ENCODE measurements at places on chromosomes 1 and 21. TPM values are rescaled to one million over a fixed set of nuclear protein-coding genes. Genes with fewer than 3 reads are reported as not detected.

- DNase-seq: no peak
Measured at GRCh38 chr1:209774592-209774991, 9.8 kb downstream of the C1orf74 start.

Gene KCNJ9
- not detected for total RNA-seq

- DNase-seq: no peak
Measured at GRCh38 chr1:212107481-212107880, 71.9 kb downstream of the DTL start.

- DNase-seq: no peak
Measured at GRCh38 chr1:174996476-174996875, 3.3 kb upstream of the CACYBP start.

Gene KRTAP13-2
- not detected for total RNA-seq

DNA sequence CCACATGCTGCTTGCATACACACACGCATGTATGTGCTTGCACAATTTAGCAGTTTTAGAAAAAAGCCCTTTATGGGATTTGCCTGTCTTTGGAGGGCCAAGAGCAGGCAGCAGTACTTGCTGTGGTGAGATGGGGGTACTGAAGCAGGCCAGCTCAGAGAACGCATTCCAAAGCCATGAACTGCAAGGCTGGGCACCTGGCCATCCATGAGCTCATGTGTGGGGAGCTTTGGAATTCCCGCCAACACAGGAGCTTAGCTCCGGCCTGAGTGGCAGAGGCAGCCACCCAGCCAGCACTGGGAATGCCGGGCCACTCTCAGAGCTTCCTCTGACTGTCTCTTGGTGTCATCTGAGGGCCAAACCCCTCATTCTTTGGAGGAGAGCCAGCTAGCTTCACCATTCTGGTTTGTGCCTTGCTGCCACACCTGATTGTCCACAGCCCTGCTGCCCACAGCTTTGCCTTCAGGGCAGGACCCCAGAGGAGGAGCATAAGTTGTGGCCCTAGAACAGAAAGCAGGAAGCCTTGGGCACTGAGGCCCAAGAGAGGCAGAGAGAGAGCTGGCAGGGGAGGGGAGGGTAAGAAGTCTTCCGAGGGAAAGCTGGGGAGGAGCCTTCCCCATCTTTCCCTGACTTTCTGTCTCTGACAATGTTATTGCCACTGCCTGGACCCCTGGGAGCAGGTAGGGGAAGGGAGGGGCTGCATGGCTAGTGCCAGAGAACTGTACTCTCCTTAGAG is 92.1 kb upstream of the POU3F1 start:
- DNase-seq: peak; percentile 89

Gene QSOX1
- 97.8 TPM for total RNA-seq

- DNase-seq: peak; percentile 83
Measured at GRCh38 chr1:161068306-161069234, 1.1 kb downstream of the ARHGAP30 start.

Gene SESN2
- 2.6 TPM for total RNA-seq

GRCh38 chr1:22607154-22607553 is 29.3 kb upstream of the C1QA start:
- no peak for DNase-seq

Gene OR13G1
- total RNA-seq: not detected

Gene EVI5
- 18.9 TPM for total RNA-seq

DNA sequence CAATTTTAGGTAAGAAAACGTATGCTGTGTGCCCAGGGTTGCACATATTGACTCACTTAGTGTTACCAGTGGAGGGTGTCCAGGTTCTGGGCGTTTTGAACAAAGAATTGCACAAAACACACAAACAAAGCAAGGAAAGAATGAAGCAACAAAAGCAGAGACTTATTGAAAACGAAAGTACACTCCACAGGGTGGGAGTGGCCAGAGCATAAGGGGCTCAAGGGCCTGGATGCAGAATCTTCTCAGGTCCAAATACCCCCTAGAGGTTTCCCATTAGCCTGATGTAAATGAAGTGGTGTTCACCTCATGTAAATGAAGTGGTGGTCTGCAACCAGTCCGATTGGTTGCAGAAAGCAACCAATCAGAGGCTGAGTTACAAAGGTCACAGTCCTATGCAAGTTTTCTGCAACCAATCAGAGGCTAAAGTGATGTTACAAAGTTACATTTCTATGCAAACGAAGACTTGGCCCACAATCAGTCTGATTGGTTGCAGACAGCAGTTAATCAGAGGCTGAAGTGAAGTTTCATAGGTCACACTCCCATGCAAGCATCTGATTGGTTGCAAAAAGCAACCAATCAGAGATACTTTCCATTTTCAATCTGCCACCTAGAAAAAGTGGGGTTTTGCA is 228.3 kb downstream of the ST6GALNAC3 start:
- DNase-seq: no peak

- no peak for DNase-seq
Measured at GRCh38 chr1:33257207-33257771, 997 bp downstream of the ZNF362 start.

- no peak for DNase-seq
Measured at GRCh38 chr1:40592107-40592803, 60.8 kb downstream of the ZNF684 start.

Gene OLIG1
- 0.59 TPM for total RNA-seq
